ENCODE measurements at places on chromosomes 2 and 18.
A peak's percentile ranks its signal among the peaks of the same experiment; 100 is the strongest.

DNA sequence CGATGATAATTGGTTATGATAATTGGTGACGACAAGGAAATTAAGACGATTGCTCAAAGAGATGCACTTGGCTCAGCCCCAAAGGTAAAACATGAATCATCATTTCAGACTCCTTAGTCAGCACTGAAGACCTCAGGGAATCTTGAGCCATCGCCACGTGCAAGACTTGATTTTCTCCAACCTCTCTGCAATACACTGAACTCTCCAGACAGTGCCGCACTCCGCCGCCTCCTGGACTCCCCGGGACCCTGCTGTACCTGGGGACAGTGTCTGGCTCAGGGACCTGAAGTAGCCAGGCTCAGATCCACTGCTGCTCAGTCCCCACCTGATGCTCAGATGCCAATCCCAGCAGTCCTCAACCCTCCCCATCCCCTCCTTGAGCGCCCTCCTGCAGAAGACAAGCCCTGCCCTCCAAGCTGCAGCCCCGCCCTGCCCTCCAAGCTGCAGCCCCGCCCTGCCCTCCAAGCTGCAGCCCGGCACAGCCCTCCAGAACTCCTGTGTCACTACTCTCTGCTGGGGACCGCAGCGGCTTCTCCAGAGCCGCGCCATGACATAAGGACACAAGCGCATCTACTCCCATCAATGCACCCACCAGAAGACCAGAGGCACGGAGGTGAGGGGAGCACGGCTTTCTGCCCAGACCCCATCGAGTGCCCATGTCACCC, 1.1 kb downstream of the TMEM18 start:
- DNase-seq, result peak; percentile 18

DNA sequence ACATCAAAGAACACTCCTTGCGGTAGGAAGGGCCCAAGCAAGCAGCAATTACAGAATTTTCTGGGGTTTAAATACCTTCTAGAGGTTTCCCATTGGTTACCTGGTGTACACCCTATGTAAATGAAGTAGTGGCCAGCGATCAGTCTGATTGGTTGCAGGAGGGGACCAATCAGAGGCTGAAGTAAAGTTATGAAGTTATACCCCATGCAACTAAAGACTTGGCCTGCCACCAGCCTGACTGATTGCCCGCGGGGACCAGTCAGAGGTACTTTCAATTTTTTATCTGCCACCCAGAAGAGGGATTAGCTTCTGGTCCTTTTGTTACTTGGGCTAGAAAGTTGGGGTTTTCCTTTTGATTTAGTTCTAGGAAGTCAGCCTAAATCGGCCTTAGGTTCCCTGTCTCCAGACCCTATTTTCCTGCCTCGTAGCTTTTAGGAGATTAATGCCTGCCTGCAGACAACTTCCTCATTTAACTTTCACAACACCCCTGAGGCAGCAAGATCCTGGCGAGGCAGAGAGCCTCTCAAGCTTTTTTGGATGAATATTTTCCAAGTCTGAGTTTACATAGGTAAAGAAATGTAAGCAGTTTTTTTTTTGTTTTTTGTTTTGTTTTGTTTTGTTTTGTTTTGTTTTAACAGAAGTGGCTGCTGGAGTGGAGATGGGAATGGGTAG, 1.5 kb upstream of the DGUOK start:
- DNase-seq, result no peak

GRCh38 chr2:235709124-235709813, 215.4 kb downstream of the AGAP1 start:
- DNase-seq, result no peak

DNA sequence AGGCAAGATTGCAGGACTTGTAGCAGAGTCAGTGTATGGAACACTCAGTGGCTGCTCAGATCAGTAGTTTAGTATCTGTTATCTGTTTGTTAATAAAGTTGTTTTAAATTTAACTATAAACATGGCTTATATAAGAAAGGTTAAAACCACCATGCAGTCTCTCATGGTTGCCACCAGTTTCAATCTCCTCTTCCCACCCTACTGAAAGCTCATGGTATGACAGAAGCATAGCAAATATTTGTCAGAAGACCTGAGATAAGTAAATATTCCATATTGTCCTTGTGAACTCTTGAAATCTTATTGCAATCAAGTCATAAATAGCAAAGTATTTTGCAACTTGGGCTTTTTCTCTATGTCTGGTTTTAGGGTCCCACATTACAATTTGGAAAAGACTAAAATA, 2.1 kb upstream of the COL5A2 start:
- no peak for DNase-seq

GRCh38 chr2:5121121-5121520, 571.1 kb upstream of the SOX11 start:
- DNase-seq, result no peak

GRCh38 chr18:13868501-13869271, 44.7 kb downstream of the MC5R start:
- no peak for DNase-seq

DNA sequence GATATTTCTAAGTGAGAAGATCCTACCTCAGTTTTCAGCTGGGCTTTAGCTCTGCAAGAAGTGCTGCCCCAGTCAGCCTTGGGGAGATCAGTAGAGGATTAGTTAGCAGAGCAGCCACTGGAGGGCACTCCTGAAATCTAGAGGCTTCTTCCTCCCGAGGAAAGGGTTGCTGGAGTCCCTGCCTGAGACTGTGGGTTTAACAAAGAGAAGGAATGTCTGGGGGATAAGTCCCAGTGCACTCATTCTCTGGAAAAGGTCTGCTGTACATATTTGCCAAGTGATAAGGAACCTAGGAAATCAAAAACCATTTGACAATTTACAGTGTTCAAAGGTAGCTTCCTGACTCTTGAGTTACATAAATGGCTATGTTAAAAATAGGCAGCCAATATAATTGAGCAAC, 207.2 kb downstream of the SLC8A1 start:
- DNase-seq, result no peak

- no peak for DNase-seq
Observed at GRCh38 chr18:711310-711656, 1.1 kb downstream of the ENOSF1 start.

GRCh38 chr2:222380456-222380855, 43.9 kb upstream of the SGPP2 start:
- DNase-seq, result no peak

Measured in T-helper 17 cell (primary cell).